ENCODE measurements at places on chromosomes 16 and 17.
A peak's percentile ranks its signal among the peaks of the same experiment; 100 is the strongest.

DNA sequence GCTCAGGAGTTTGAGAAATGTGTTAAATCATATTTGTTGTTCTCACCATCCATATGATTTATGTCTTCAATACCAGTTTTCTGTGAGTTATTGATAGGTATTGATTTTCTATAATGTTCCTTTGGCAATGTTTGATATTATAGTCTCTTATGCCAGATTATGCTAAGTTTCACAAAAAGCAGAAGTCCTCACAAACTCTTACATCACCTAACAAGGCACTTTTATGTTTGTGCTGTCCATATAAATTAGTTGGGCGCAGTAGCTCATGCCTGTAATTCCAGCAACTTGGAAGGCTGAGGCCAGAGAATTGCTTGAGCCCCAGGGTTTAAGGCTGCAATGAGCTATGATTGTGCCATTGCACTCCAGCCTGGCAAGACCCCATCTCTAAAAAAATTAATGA lies 12.6 kb upstream of the UQCRC2 start:
- DNase-seq, result no peak

DNA sequence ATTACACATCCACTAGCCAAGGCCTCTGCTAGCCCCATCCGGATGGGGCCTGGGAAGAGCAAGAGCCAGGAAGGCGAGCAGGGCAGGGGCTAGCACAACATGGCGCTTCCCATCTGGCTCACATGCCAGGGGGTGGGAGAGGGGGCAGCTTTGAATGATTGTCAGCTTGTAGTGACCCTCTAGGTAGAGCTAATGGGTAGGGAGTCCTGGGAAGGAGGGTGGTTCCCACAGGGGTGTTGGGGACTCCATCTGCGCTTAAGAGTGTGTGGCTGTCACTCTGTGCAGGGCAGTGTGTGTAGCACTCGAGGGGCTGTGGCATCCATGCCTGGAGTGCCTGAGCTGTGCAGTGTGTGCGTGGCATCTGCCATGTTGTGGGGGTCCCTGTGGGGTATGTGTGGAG lies 24.5 kb downstream of the ARHGAP23 start:
- DNase-seq, result no peak

GRCh38 chr17:74245145-74245831 lies 28.7 kb upstream of the DNAI2 start:
- DNase-seq, result no peak

GRCh38 chr17:39903158-39903884 lies 15.1 kb downstream of the GSDMB start:
- no peak for DNase-seq

GRCh38 chr16:51683882-51684281 lies 532.8 kb upstream of the SALL1 start:
- DNase-seq, result no peak

DNA sequence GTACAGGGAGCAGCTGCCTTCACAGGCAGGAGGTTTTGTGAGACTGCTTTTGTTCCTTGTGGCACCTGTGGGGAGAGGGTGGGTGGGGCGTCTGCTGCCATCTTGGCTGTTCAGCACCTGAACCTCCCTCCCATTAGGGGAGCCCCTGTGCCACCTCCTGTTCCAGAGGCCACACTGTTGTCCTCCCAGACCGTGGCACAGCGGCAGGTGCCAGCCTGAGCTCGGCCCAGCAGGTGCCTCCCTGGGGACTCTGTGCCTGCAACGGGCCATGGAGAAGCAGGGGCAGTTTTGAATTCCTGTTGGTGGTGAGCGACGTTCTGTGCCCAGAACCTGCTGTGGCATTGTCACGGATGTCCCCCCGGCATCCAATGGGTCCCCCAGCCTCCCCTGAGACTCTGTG lies 9.9 kb downstream of the LGALS3BP start:
- no peak for DNase-seq

DNA sequence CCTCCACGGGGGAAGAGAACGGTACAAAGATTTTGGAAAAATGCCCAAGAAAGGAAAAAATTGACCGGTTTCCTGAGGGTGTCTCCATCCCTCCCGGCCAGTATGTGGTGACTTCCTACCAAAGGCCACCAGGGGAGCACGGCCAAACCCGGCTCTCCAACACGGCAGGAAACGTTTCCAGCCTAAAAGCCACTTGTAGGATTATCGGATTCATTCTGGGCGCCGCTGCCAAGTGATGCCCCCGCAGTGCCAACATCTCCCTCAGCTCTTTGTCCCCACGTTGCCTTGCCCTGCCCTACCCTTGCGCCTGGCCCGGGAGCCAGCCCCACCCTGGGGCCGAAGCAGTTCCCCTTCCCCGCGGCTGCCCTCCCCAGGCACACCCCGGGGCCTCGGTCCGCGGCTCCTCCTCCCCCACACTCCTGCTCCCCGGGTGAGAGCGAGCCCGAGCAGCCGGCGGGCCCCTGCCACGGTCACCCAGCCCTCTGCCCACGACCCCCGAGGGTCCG lies 688 bp downstream of the CRK start:
- DNase-seq, result no peak

- DNase-seq, result no peak
Measured at GRCh38 chr17:46865100-46865499, 13.7 kb downstream of the WNT9B start.

DNA sequence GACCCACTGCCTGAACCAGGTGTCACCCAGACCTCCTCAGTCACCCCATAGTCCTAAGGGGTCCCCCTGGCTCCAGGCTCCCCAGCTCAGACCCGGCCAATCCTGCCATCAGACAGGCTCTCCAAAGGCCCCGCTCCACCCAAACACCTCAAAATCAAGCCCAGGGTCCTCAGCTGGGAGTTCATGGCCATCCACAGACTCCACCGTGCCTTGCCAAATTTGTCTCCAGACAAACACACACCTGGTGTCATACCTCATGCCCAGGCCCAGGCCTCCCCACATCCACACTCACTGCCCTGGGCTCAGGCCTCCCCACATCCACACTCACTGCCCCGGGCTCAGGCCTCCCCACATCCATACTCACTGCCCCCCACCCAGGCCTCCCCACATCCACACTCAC lies 12.5 kb downstream of the RPH3AL start:
- DNase-seq, result no peak

DNA sequence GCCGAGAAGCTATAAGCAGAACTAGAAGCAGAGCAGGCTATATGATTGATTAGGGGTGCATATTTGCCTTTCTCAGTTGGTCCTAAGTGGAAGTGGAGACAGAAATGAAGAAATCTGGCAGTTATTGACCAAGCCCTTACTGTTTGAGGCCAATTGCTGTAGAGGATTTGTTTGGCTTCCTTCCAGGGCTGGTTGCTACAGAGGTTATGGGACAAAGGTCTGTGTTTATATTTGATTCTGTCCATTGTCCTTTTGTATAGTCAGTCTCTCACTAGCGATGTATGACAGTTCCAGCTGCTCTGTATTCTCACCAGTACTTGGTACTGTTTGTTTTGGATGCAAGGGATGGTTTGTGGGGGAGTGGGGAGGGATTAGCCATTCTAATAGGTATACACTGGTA lies 7.3 kb upstream of the ALOX15 start:
- no peak for DNase-seq

GRCh38 chr16:85690469-85691064 lies 1.8 kb upstream of the GINS2 start:
- no peak for DNase-seq

DNA sequence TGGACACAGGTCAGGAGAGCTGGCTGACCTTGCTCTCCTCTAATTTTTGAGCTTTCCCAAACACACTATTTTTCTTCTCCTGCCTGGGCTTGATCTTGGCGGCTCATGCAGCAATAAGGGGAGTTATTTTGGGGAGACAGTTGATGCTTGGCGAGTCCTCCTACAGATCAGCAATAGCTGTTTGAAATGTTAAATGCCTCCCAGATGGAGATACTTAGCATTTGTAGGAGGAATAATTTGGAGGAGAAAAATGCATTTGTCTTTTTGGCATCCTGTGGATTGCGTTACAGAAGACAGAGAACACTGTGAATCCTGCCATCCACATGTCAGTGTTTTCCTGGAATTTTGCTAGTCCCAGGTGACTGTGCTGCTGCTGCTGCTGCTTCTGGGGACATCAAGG lies 328.0 kb upstream of the XYLT1 start:
- no peak for DNase-seq

GRCh38 chr16:17724242-17724898 lies 253.6 kb upstream of the XYLT1 start:
- DNase-seq, result no peak

GRCh38 chr16:75109732-75110243 lies 6.8 kb downstream of the LDHD start:
- DNase-seq, result no peak

DNA sequence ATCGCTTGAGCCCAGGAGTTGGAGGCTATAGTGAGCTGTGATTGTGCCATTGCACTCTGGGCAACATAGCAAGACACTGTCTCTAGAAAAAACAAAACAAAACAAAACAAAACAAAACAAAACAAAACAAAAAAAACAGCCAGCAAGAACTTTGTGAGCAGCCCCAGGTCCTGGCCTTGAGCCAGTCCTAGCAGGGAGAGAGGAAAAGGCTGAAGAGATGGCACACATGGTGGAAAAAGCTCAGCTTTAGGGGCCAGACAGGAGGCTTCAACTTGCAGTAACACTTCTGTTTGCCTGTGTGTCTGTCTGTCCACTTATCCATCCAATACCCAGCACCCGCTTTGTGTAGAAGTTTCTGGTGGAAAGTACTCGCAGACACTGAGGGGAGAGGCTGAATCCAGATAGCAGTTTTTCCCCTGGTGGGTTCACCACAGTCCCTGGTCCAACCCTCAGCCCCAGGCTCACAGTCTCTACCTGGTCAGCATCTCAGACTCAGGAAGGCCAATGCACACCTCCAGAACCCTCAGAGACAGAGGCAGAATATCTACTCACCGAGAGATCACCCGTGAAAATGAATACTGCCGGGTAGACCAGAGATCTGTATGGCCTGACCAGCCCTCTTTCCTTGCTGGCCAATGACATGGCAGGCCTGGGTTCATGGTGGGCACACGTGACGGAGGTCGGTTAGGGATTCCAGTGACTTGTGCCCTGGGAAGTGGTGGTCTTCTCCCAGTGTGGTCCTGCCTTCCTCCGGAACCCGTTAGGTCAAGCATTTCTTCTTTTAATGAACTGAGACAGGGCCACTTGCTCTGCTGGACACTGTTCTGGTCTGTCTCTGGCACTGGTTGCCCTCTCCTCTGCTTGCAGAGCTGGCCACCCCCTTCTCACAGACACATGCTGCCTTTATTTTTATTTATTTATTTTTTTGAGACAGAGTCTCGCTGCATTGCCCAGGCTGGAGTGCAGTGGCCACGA lies 79.5 kb upstream of the DNAJA2 start:
- no peak for DNase-seq

- no peak for DNase-seq
Measured at GRCh38 chr17:51147650-51148049, 5.7 kb upstream of the NME1 start.

- DNase-seq, result no peak
Measured at GRCh38 chr17:31916491-31917064, 15.1 kb upstream of the UTP6 start.

GRCh38 chr17:58242171-58242784 lies 3.9 kb downstream of the LPO start:
- no peak for DNase-seq

- no peak for DNase-seq
Measured at GRCh38 chr16:27428026-27428785, 26.2 kb downstream of the IL21R start.

GRCh38 chr16:14028202-14028601 lies 42.9 kb upstream of the MRTFB start:
- no peak for DNase-seq

DNA sequence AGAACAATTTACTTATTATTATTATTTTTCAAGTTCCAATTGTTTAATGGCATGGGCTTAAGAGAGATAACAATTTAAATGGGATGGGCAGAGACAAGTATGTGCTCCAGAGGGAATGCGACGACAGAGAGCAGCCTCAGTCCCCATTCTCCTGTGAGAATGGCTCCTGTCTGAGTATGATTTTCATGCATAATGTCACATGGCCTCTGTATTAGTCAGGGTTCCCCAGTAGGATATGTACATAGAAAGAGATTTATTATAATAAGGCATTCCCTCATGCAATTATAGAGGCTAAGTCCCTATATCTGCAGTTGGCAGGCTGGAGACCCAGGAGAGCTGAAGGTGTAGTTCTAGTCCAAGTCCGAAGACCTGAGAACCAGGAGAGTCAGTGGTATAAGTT lies 22.9 kb upstream of the NKD1 start:
- DNase-seq, result no peak

DNA sequence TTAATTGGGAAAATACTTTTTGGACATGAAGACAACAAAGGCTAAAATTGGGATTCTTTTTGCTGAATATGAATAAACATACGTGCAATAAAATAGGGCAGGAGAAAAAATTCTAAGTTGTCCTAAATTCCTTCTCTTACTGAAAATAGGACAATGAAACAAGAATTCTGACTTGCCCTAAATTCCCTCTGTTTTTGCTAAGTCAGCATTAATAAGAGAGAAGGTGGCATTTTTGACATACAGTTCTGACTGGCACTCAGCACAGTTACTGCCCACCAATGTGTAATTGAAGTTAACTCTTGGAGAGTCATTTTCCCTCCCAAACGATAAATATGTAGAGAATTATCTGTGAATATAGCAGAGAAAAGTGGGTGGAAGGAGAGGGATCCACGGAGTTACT lies 1021.1 kb upstream of the CDH8 start:
- DNase-seq, result no peak

DNA sequence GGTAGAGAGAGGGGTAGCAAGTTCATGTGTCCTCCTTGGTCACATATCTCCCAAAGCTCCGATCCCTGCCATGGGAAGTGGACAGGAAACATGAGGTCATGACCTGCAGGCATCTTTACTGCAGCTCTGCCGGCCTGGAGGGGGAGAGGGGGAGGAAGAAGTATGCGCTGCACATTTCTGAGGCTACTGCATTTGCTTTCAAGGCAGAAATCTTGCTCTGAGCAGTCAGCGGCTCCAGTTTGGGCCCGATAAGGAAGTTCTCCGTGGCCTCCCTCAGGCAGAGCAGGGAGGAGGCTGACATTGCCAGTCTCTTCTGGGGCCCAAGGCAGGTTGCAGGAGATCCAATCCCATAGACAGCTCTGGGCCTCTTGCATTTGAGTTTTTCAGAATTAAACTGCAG lies 1.5 kb upstream of the NHERF1 start:
- DNase-seq, result no peak

DNA sequence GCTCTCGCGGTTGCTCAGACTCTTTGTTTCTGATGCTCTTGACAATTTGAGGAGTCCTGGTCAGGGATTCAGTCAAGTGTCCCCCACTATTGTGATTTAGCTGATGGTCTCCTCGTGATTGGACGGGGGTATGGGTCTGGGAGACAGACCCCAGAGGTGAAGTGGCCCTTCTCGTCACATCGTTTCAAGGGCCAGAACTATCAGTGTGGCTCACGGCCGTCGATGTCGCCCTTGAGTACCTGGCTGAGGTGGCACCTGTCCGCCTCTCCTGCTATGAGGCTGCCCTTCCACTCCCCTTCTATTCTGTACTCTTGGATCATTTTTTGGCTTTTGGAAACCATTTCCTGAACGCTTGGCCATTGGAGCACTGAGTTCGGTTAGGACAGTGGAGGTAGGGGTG lies 7.4 kb upstream of the MEAK7 start:
- no peak for DNase-seq

- no peak for DNase-seq
Measured at GRCh38 chr17:64001763-64002529, 3.8 kb downstream of the PRR29 start.

GRCh38 chr16:65457084-65457483 lies 335.2 kb upstream of the CDH11 start:
- no peak for DNase-seq

GRCh38 chr16:11251525-11252481 lies 4.2 kb downstream of the SOCS1 start:
- no peak for DNase-seq

GRCh38 chr17:2779545-2779944 lies 16.7 kb upstream of the RAP1GAP2 start:
- no peak for DNase-seq

GRCh38 chr17:7988750-7989178 lies 13.7 kb upstream of the GUCY2D start:
- peak; percentile 80 for DNase-seq

Measured in glomerular endothelial cell (primary cell).